ENCODE measurements at places on chromosomes 13 and 19. TPM values are rescaled to one million over a fixed set of nuclear protein-coding genes. Genes with fewer than 3 reads are reported as not detected.

MAP3K10 gene
- total RNA-seq: 21.7 TPM

FFAR3 gene
- total RNA-seq: not detected

RUBCNL gene
- total RNA-seq: 0.69 TPM

PCDH17 gene
- total RNA-seq: 0.05 TPM

SIGLEC12 gene
- not detected for total RNA-seq

ZNF561 gene
- total RNA-seq: 46.2 TPM

SARS2 gene
- 18.7 TPM for total RNA-seq

SMIM17 gene
- total RNA-seq: not detected

FKRP gene
- total RNA-seq: 20.2 TPM

ZNF681 gene
- total RNA-seq: 1.6 TPM

CYP4F8 gene
- not detected for total RNA-seq
